ENCODE measurements at places on chromosomes 4 and X.

- DNase-seq: no peak
Measured at GRCh38 chrX:17262123-17262522, 112.9 kb upstream of the NHS start.

DNA sequence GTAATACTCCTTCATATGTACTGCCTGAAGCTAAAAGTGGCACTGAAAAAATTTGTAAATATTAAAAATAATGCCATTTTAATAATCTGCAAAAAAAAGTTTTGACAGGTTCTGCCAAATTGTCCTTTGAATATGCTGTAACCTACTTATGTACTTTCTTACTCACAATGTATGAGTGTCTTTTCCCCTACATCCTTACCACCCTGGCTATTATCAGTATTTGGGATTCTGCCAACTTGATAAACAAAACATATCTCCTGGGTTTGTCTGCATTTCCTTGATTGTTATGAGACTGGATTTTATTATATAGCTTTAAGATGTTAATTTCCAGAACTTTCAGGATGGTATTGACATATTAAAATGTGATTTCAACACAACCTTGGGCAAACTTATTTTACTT lies 187.9 kb downstream of the CHM start:
- no peak for DNase-seq

- no peak for DNase-seq
Measured at GRCh38 chr4:145960012-145960411, 21.4 kb upstream of the ZNF827 start.

DNA sequence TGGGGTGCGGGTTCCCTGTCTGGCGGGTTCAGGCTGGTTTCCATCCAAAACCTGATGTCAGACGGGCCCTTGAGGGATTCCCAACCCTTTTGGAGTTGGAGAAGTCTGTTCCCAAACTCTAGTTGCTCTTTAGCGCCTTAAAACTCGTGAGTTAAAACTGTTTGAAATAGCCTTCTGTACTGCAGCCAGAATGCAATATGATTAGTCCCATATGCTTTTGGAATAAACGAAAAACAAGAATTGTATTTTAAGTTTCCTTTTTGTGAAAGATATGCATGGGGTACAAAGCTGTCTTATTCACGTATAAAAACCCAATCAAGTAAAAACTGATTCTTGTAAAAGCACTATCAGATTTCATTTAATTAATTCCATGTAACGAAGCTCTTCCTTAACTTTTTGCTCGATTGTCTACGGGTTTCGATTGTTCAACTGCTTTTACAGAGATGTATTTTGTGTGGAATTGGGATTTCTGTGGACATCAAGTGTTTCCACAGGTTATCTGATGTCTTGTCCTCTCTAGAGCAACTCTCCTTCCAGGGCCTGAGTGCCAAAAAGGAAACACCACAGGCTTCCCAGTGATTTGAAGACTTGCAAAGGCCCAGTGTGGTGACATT lies 49.5 kb downstream of the CLDN34 start:
- no peak for DNase-seq

- no peak for DNase-seq
Measured at GRCh38 chrX:46260499-46260898, 284.7 kb downstream of the ZNF674 start.

GRCh38 chrX:110180928-110181310 lies 137.0 kb downstream of the AMMECR1 start:
- DNase-seq: no peak

DNA sequence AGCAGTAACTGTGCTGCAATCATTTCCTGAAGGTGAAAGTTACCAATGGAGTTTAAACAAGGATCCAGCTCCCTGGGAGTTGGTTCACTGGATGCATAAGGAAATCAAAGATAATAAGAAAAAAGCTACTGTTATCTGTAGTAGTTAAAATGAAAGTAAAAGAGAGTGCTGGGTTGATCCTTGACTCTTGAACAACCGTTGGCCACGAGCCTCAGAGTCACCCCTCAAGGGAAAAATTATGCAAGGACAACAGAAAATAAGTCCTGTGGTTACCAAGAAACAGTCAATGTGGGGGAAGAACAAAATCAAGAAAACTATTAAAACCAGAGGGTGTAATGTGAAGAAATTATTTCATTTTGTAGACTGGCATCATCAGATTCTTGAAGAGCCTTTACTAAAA lies 49.7 kb upstream of the DDIT4L start:
- DNase-seq: no peak

GRCh38 chrX:31440546-31440945 lies 368.7 kb upstream of the FTHL17 start:
- DNase-seq: no peak

- no peak for DNase-seq
Measured at GRCh38 chr4:165137205-165137604, 24.5 kb upstream of the TMEM192 start.

- DNase-seq: no peak
Measured at GRCh38 chr4:169153481-169154087, 117.2 kb downstream of the SH3RF1 start.

DNA sequence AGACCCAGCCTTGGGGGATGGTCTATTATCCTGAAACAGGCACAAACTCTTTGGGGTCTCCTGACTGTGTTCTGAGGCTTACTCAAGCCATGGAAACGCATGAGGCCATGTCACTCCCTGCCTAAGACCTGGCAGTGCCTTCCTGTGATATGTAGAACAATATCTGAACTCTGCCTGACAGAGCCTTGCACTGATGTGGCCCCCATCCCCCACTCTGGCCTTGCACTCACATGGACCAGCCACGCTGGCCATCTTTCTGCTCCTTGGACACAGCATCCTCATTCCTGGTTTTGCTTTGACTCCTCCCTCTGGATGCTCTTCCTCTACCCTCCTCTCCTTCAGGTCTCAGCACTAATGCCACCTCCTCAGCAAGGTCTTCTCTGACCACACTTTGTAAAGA lies 100.2 kb downstream of the SCD5 start:
- DNase-seq: no peak
